Esophagus mucosa (tissue), 1 donor: ENCODE measurements at places on chromosomes 7 and 10. TPM values are rescaled to one million over a fixed set of nuclear protein-coding genes. Genes with fewer than 3 reads are reported as not detected.

- ATAC-seq = no peak
These were observed 824.9 kb downstream of the TNS3 start for GRCh38 chr7:46756996-46757395.

DNA sequence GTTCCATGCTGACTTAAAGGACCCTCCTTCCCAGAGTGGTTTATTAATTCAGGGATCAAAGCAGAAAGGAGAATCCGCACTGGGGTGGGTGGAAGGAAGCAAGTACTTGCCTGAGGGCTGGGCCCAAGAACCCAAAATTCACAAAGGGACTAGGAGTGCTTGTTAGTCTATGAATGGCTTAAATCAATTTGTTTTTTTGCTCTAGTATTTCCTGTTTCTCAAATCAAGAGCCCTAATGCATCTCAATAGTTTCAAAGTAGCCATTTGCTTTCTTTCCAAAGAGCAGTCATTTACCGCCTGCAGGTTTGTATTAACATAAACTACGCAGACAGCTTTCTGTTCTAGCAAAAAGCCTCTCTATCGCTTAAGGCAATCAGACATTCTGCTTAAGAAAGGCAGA is 44.2 kb upstream of the SLC35G1 start:
- ATAC-seq = no peak

GRCh38 chr7:127862525-127862924 is 168.7 kb downstream of the LRRC4 start:
- ATAC-seq = no peak

DNA sequence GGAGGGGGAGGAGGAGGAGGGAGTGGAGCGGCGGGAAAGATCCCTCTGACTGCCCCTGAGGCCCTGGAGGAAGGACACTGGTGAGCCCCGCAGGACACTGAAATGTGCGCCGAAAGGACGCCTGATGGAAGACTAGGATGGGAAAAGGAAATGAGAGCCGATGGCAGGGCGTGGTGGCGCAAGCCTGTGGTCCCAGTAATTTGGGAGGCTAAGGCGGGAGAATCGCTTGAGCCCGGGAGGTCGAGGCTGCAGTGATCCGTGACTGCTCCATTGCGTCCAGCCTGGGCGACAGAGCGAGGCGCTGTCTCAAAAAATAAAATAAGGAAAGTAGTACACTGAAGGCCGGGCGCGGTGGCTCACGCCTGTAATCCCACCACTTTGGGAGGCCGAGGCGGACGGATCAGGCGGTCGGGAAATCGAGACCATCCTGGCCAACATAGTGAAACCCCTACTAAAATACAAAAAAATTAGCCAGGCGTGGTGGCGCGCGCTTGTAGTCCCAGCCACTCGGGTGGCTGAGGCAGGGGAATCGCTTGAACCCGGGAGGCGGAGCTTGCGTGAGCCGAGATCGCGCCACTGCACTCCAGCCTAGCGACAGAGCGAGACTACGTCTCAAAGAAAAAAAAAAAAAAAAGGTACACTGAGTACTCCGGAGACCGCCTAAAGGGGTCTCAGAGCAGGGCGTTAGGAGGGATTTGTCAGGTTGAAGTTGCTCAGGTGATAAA is 561 bp upstream of the HNRNPF start:
- no peak for ATAC-seq

The SEMA3E gene
- 0.44 TPM for total RNA-seq
